WTC11 (cell line): ENCODE measurements at places on chromosomes 6 and 20. TPM values are rescaled to one million over a fixed set of nuclear protein-coding genes. Genes with fewer than 3 reads are reported as not detected.

Gene C6orf132
- 38.1 to 52.6 TPM (median 38.2 TPM) in 3 replicates for total RNA-seq

Gene GUCA1A
- total RNA-seq: 10.9 to 12.9 TPM (median 12.5 TPM) in 3 replicates

Gene SAMD5
- total RNA-seq: 0.07 to 0.39 TPM (median 0.21 TPM) in 3 replicates

Gene CCHCR1
- total RNA-seq: 58.7 to 62.6 TPM (median 61.4 TPM) in 3 replicates

Gene HLA-DQA2
- not detected in 3 replicates for total RNA-seq

Gene MLN
- not detected in 3 replicates for total RNA-seq

Gene TNXB
- total RNA-seq: 6.4 to 10.9 TPM (median 9.0 TPM) in 3 replicates

Gene WFDC8
- not detected in 3 replicates for total RNA-seq

Gene IL20RA
- total RNA-seq: 0.78 to 1.3 TPM (median 1.2 TPM) in 3 replicates

Gene RAMACL
- total RNA-seq: 0.30 to 0.79 TPM (median 0.53 TPM) in 3 replicates

Gene WFDC5
- total RNA-seq: not detected in 3 replicates

Gene NFYA
- total RNA-seq: 34.7 to 37.7 TPM (median 35.8 TPM) in 3 replicates

- no peak for DNase-seq
These were observed 54.4 kb downstream of the DTNBP1 start for GRCh38 chr6:15608396-15608795.

- DNase-seq: no peak
These were observed 9.8 kb upstream of the NDUFAF4 start for GRCh38 chr6:96907498-96907897.

DNA sequence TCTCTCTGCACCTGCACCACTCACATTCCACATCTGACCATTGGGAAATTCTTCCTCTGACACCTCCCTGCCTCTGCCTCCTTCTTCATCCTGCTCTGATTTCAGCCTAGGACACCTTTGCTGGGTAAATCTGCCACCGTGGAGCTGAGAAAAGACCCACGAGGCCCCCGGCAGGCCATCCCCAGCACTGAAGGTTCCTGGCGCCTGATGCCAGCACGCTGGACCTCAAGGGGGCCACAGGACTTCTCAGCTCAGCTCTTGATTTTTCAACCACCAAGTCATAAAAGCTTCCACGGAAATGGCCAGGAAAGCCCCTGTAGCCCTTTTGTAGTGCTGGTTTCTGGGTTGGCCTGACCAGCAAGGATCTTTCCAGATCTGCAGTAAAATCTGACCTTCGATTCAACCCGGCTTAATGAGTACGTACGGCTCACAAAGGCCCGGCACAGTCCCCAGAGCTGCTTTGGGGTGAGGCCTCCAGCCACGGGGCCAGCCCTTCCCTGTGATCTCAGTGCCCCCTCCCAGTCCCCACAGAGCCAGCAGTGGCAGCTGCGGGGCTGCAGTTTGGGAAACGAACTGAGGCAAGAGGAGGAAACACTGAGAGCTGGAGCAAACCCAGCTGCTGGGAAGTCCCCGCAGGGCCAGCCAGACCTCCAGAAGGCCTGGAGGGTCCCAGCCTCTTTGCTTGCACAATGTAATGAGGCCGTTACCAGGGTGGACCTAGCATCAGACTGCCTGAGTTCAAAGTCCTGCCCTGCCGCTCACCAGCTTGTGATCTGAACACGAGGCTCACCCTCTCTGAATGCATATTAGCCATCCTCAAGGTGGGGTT lies 157.5 kb downstream of the BMP7 start:
- no peak for DNase-seq

GRCh38 chr6:147954938-147955337 lies 387.7 kb upstream of the SASH1 start:
- no peak for DNase-seq

GRCh38 chr6:109834131-109834530 lies 143.0 kb downstream of the FIG4 start:
- no peak for DNase-seq

GRCh38 chr20:41352666-41353065 lies 12.0 kb downstream of the LPIN3 start:
- no peak for DNase-seq

GRCh38 chr6:15936503-15936902 lies 192.4 kb upstream of the MYLIP start:
- DNase-seq: no peak

DNA sequence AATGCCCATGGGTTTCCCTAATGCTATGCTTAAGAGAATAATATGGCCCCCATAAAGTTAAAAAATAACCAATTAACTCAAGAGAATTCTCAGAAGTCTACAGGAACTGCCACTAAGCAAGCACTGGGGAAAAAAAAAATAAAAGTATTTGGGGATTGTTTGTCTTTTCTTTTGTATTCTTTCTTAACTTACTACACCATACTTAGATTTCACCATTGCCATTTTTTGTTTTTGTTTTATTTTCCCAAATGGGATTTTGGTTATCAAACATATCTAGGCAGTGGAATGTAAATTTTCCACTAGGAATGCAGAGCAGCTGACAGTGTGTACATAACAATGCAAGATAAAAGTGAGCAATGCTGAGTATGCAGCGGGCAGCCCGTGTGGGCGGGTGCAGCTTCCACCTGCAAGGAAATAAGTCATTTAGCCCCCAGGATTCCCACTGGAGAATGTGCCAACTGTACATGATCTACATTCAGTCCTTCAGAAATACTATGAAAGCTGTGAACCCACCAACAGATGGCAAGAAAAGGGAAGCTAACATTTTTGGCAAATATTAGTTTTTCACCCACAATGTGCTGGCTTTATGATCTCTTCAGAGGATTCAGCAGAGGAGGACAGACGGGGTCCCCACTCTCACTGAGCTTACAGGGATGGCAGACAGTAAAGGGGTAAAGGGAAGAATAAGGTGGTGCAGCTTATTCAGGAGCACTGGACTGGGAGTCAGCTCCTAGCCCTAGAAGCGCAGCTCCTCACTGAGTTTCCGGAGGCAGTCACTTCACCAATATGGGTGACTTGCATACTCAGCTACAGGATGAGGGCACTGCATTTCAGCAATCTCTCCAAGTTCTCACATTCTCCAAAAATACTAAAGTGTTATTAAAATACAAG lies 44.4 kb downstream of the DCDC2 start:
- peak; percentile 50 for DNase-seq

- no peak for DNase-seq
These were observed 538.7 kb upstream of the POU3F2 start for GRCh38 chr6:98295515-98296175.

GRCh38 chr6:115004982-115005381 lies 662.2 kb upstream of the HS3ST5 start:
- no peak for DNase-seq

DNA sequence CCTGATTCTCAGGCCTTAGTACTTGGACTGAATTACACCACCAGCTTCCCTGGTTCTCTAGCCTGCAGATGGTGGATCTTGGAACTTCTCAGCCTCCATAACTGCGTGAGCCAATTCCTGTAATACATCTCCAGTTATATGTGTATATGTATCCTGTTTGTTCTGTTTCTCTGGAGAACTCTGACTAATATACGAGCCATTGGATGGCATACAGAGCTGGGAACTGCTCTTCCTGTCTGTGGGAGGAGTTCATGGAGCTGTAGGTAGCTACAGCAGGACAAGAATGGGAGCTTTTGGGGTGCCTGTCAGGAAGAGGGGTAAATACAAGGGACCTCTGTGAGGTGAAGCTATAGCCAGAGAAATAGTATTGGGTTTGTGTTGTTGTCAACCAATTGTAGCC lies 41.2 kb downstream of the TMEM14A start:
- no peak for DNase-seq

- no peak for DNase-seq
These were observed 39.6 kb downstream of the RNF217 start for GRCh38 chr6:125001684-125002405.
